Mucosa of gallbladder (tissue), 1 donor: ENCODE measurements at places on chromosomes 6 and 20. TPM values are rescaled to one million over a fixed set of nuclear protein-coding genes. Genes with fewer than 3 reads are reported as not detected.

The RREB1 gene
- 74.3 TPM for total RNA-seq

GRCh38 chr6:157265635-157266034 is 57.7 kb downstream of the TMEM242 start:
- DNase-seq, result no peak

- DNase-seq, result no peak
Measured at GRCh38 chr6:3499603-3500002, 42.8 kb upstream of the SLC22A23 start.

- DNase-seq, result no peak
Measured at GRCh38 chr6:126539022-126539421, 199.1 kb downstream of the CENPW start.

The MCHR2 gene
- not detected for total RNA-seq

The POPDC3 gene
- total RNA-seq, result 0.26 TPM
